ENCODE measurements at places on chromosomes 2 and 18.
A peak's percentile ranks its signal among the peaks of the same experiment; 100 is the strongest.

DNA sequence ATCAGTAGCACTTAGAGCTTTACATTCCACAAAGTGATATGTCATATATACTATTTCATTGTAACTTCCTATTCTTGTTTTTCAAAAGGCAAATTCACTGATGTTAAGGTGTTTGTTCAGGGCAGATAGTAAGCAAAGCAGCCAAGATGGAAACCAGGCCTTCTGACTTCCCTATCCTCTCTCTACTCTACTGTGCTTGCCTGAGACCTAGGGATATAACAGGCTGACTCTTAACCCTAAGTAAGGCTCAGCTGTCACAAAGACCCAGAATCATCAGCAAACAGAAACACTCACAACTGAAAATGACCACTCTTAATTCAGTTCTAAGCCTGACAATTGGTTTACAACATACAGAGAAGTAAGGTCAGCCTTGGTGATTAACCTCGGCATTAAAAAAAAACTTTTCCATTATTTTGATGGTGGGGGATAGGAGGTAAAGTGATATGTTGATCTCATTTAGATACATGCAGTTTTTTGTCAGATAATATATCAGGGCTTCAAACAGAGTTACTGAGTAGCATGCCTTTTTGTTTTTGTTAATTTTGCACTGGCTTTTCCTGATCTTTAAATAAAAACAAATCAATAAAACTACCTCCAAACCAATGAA, 95.4 kb upstream of the CHRNA1 start:
- no peak for DNase-seq

GRCh38 chr2:37326285-37326684, 1.7 kb upstream of the PRKD3 start:
- peak; percentile 34 for DNase-seq

DNA sequence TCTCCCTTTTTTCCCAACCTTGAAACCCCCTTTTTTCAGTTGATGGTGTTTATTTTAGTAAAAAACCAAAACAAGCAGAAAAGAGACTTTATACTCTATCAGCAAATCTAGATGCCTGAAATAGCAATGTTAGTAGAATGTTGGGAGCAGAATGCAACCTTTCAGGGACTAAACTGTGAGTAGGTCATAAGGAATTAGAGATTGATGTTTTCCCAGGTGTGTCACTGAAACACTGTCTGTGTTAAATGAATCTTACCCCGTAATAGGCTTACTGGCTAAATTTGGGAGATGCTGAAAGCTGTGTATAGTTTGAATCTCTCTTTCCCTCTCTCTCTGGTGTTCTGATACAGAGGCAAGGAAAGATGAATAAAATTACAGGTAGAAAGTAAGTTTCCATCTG, 43.8 kb downstream of the AGFG1 start:
- DNase-seq: no peak

GRCh38 chr2:234288974-234289455, 207.9 kb downstream of the ARL4C start:
- DNase-seq: peak; percentile 61

- DNase-seq: no peak
Measured at GRCh38 chr2:112730791-112731190, 10.0 kb downstream of the NT5DC4 start.

DNA sequence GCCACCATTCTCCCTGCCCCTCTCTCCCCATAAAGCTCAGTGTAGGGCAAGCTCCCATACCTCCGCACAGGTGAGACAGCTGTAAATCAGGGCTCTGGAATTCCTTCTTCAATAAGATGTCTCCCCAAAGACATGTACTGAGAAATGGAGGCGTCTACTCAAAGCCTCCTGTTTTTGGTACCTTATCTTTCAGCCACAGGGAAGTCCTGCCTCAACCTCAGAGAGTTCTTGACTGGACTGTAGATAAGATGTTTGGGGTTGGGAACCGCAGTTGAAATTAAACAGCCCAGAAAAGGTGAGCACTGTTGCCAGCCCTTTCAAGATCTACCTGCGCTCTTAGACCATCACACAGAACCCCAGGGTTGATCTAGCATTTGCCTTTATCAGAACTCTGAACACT, 1.4 kb upstream of the GALNT14 start:
- no peak for DNase-seq

GRCh38 chr18:26406324-26406723, 142.0 kb downstream of the KCTD1 start:
- no peak for DNase-seq

Measured in body of pancreas (tissue), 4 donors.